ENCODE measurements at places on chromosomes 5 and 9. TPM values are rescaled to one million over a fixed set of nuclear protein-coding genes. Genes with fewer than 3 reads are reported as not detected.

GRCh38 chr5:45205403-45205961, 396.7 kb downstream of the MRPS30 start:
- DNase-seq = peak; percentile 70

GRCh38 chr9:20353524-20353923, 268.8 kb downstream of the MLLT3 start:
- no peak for DNase-seq

DNA sequence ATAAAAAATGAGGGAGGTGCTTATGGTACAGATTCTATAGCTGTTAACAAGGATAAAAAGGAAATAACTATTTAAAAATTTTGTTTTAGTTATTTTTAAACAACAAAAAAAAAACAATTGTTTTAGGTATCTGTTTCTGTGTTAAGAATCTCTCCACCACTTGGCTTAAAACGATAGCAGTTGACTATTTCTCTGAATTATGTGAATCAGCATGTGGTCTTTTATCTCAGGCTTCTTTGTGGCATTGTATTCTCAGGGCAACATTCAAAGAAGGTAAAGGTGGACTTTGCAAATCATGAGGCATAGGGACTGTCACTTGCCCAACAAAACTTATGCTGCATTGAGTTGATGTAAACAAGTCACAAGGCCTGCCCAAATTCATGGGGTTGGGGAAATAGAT, 55.2 kb downstream of the ERBIN start:
- DNase-seq = no peak

CDC25C gene
- total RNA-seq = 15.0 TPM

TMEM252 gene
- total RNA-seq = not detected

DNA sequence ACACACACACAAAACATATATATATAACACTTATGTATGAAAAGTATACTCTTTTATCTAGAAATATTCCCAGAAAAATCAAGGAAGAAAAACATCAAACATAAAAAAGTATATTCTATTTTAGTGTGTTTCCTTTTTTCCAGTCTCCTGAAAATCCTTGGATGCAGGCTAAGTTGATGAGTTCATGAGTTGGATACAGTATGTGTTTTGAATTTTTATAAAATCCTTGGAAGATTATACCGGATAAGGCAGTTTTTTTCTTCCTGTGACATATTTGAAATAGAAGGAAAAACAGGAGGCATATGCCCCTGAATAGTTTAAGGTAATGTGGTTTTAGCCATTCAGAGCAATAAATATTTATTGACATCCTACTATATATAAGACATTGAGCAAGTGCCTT, 203.6 kb downstream of the SNX18 start:
- DNase-seq = no peak

DEPDC1B gene
- 50.5 TPM for total RNA-seq

GRCh38 chr5:167358868-167359492, 932.5 kb upstream of the WWC1 start:
- DNase-seq = no peak

EXD3 gene
- total RNA-seq = 20.4 TPM

GRCh38 chr5:59051951-59052350, 469.1 kb downstream of the RAB3C start:
- DNase-seq = no peak

DNA sequence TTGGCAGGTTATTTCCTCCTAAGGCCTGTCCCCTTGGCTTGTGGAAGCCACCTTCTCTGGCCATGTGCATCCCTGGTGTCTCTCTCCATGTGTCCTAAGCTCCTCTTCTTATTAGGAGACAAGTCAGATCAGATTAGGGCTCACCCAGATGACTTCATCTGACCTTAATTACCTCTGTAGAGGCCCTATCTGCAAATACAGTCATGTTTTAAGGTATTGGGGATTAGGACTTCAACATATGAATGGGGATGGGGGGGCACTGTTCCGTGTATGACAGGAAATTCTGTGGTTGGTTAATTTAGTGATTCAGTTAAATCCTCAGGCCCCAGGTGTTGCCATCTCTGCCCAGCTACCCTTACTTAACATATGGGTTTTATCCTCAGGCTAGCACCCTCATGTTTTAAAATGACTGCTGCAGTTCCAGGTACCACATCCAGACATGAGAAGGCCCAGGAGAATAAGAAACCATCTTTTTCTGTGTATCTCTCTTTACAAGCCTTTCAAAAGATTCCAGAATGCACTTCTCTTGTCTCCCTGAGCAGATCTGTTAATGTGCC, 51.9 kb upstream of the RAI14 start:
- DNase-seq = no peak

GRCh38 chr5:55634209-55634805, 77.8 kb downstream of the SLC38A9 start:
- DNase-seq = no peak

DNA sequence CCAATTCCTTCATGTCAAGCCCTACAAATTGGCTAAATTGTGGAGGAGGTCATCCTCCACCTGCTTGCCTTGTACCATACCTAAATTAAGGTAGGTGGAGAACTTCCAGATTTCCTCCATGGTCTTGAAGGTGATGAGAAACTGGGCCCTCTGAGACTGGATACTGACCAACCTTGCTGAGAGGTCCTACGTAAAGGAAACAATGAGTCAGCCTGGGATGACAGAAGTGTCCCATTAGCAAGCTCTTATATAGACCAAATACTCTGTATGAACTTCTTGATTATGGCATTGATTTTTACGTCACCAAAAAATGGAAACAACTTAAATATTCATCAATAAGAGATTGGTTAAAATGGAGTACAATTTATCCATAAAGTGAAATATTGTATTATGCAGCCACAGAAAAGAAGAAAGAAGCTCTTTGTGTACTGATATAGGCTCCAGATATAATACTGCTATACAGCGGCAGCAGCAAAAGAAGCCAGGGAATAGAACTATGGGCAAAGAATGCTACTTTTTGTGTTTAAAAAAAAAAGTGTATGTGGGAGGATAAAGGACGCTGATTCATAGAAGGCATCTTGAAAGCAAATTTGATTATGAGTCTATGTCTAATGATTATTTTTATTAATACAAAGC, 18.3 kb downstream of the SH3TC2 start:
- DNase-seq = no peak

HRCT1 gene
- not detected for total RNA-seq

DNA sequence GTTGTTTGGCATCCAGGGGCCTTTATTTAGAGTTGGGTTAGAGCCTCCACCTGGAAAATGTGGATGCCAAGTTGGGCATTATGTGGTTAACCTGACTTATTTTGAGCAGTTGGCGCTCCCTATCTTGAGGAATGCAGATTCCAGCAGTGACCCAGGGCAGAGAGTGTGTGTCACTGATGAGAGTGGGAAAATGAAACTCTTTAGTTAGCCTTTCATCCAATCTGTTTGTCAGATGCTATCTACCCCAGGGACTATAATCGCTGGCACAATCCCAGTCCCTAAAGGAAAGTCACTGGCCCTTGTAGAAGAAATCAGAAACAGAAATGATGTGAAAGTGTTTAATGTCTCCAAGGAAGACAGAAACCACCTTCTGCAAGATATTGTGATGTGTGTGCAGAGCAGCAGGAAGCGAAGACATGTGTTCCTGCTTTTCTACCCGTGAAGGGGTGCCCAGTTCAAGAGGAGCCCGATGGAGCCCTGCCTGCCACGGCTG, 10.2 kb upstream of the STING1 start:
- DNase-seq = no peak

GLE1 gene
- 19.7 TPM for total RNA-seq

DNA sequence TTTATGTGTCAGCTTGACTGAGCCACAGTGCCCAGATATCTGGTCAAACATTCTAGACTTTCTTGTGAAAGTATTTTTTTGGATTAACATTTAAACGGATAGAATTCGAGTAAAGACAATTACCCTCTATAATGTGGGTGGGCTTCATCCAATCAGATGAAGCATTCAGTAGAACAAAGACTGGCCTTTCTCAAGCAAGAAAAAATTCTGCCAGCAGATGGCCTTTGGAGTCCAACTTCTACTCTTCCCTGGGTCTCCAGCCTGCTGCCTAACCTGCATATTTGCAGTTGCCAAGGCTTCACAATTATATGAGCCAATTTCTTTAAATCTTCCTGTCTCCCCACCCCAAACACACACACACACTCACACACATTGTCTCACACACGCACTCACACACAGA, 86.4 kb downstream of the MED10 start:
- no peak for DNase-seq

GRCh38 chr5:143140492-143141203, 262.8 kb downstream of the NR3C1 start:
- DNase-seq = no peak

GRCh38 chr9:122168356-122168755, 8.6 kb downstream of the MORN5 start:
- no peak for DNase-seq

- DNase-seq = no peak
Observed at GRCh38 chr5:17114233-17114632, 103.2 kb upstream of the BASP1 start.

DNA sequence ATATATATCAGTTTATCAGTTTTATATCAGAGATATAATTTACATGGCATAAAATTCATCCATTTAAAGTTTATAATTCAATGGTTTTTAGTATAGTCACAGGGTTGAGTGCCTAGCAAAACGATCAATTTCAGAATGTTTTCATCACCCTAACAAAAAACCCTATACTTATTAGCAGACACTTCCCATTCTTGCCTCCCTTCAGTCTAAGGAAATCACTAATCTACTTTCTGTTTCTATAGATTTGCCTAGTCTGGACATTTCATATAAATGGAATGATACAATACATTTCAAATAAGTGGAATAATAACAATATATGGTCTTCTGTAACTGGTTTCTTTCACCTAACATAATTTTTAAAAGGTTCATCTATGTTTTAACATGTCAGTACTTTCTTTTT, 9.6 kb upstream of the LNPEP start:
- no peak for DNase-seq

- DNase-seq = no peak
Observed at GRCh38 chr5:21802869-21803490, 1050.2 kb downstream of the CDH12 start.

GRCh38 chr9:23858234-23858633, 32.2 kb upstream of the ELAVL2 start:
- no peak for DNase-seq

- DNase-seq = peak; percentile 38
Observed at GRCh38 chr9:135471791-135472640, 7.6 kb upstream of the PPP1R26 start.

BRINP1 gene
- total RNA-seq = 18.4 TPM

GRCh38 chr5:127423173-127423798, 94.2 kb upstream of the PRRC1 start:
- DNase-seq = no peak

GRCh38 chr5:123647066-123647465, 135.1 kb downstream of the CSNK1G3 start:
- DNase-seq = no peak

FIBCD1 gene
- 8.8 TPM for total RNA-seq

DNA sequence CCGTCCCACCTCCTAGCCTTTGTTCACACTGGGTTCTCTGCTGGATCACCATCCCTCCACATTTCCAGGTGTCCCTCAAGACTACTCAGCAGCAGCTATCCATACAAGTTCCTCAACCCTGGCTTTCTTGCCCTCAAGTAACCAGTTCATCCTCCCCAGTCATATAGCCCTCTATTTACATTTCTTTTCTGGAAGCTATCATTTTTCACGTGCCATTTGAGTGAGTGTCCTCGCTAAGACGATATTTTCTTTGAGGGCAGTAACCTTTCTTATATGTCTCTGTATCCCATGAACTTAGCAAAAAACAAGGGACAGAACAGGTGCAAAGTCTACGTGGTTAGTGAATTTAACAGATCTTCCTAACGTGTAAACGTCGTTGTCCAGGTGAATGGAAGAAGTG, 29.6 kb upstream of the KCNMB1 start:
- DNase-seq = no peak

GRCh38 chr5:74579215-74579614, 61.3 kb downstream of the ENC1 start:
- no peak for DNase-seq

DNA sequence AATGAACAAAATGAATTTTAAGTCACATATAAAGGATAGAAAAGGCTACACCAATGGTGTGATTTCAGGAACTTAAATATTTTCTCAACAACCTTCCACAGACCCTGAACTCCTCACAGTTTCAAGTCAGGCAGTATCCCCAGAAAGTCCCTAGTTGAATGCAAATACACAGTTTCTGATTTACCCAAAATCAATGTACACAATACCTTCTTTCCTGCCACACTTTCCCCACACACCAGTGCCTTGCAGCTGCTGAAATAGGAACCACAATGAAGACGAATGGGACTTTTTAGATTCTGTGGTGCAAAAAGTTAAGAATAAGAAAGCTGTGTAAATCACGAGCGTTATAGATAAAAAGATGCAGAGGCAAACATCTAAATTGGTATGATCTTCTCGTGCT, 552.4 kb upstream of the MEF2C start:
- no peak for DNase-seq

- no peak for DNase-seq
Observed at GRCh38 chr9:114394523-114395333, 6.9 kb upstream of the AKNA start.

- DNase-seq = no peak
Observed at GRCh38 chr5:31455172-31455571, 76.7 kb downstream of the DROSHA start.

GRCh38 chr5:77486344-77486962, 5.7 kb downstream of the WDR41 start:
- DNase-seq = no peak

DNA sequence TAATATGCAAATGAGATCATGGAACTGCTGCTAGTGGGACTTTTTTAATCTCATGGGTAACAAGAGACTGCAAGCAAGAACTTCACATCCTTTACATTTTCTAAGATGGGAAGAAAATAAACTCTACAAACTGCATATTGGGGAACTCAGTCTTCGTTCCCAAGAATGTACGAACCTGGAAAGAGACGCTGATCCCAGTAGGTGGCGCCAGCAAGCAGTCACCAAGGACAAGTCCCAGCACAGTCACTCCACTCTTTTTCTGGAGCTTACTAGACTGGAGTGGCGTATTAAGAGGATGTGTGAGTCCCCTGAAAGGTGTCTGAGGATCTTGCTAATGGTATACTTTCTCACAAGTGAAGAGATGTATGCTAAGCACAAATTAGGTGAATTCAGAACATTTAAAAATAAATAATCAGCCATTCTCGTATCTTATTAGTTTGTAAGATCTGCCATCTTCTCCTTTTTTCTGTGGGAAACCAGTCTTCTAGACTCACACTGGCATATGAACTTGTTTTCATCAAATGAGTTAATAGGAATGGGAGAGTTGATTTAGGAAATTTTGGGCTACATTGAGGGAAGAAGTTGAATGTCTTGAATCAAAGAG, 16.0 kb upstream of the PUM3 start:
- peak; percentile 82 for DNase-seq

All from WTC11 (cell line).